Heart right ventricle (tissue), 16 donors: ENCODE measurements at places on chromosomes 7 and 10. TPM values are rescaled to one million over a fixed set of nuclear protein-coding genes. Genes with fewer than 3 reads are reported as not detected.

GRCh38 chr7:8536431-8536830, 103.0 kb downstream of the NXPH1 start:
- no peak for DNase-seq
- H3K27ac ChIP-seq = no peak overlapping the region
- no peaks in the 10 kb centered on the region for H3K36me3 ChIP-seq

FEZF1 gene
- total RNA-seq = not detected

- no peaks in the 10 kb centered on the region for H3K4me1 ChIP-seq
- H3K4me3 ChIP-seq = no peak overlapping the region
- no peaks in the 10 kb centered on the region for H3K36me3 ChIP-seq
- DNase-seq = no peak
- no peak overlapping the region for H3K27ac ChIP-seq
These were observed 82.6 kb downstream of the PIP4K2A start for GRCh38 chr10:22631646-22632278.

- H3K27me3 ChIP-seq = no peaks in the 10 kb centered on the region
- peak within 1 kb of the TSS; percentile 75 for H3K4me3 ChIP-seq
- H3K27ac ChIP-seq = peak within 1 kb of the TSS; percentile 80
- DNase-seq = peak; percentile 79
- H3K36me3 ChIP-seq = peaks cover 5% of the 10 kb centered on the region
These were observed at the start of gene GIGYF1 for GRCh38 chr7:100694098-100694745. TSS of gene GIGYF1 (minus strand) at chr7:100694250. CDS start at chr7:100688238, 6,012 bp downstream.

GRCh38 chr10:109374215-109374614, 549.1 kb downstream of the XPNPEP1 start:
- H3K27ac ChIP-seq = no peak overlapping the region
- H3K4me1 ChIP-seq = no peaks in the 10 kb centered on the region
- H3K36me3 ChIP-seq = no peaks in the 10 kb centered on the region
- no peak for DNase-seq
- H3K27me3 ChIP-seq = no peaks in the 10 kb centered on the region

GRCh38 chr7:113628948-113629847, 289.6 kb downstream of the PPP1R3A start:
- H3K4me1 ChIP-seq = no peaks in the 10 kb centered on the region
- no peak overlapping the region for H3K27ac ChIP-seq
- no peaks in the 10 kb centered on the region for H3K27me3 ChIP-seq

DNA sequence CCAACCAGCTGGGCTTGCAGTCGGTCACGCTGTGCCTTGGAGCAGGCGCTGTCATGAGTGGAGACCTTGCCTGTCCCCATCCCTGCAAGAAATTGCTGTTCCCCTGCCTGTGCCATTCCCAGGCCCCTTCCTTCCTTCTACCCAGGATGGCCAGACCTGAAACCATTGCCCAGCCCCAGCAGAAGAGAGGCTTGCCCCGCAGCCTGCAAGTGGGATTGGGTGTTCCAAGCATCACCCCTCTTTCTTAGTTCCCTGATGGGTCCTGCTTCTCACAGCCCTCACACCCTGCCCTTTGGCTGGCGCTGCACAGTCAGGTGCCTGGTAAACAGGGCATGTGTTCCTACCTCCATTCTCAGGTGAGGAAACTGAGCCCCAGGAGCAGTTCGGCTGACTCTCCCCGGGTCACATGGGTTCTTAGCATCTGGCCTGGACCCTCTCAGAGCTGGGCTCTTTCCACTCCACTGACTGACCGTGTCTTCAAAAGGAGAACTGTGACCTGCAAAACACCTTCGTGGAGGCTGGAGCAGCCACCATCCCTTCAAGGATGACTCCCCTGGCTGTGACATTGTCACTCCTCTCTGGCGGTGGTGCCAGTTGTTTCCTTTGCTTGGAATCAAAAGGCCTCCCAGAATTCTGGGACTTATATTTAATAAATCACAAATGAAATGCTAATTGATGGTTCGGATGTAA, 41.9 kb upstream of the PDCD4 start:
- peaks cover 34% of the 10 kb centered on the region for H3K4me1 ChIP-seq
- H3K27ac ChIP-seq = no peak overlapping the region
- DNase-seq = no peak
- no peaks in the 10 kb centered on the region for H3K36me3 ChIP-seq
- no peaks in the 10 kb centered on the region for H3K27me3 ChIP-seq
- H3K4me3 ChIP-seq = no peak overlapping the region

COL17A1 gene
- 0.14 TPM for total RNA-seq

- no peaks in the 10 kb centered on the region for H3K27me3 ChIP-seq
- DNase-seq = no peak
- H3K4me3 ChIP-seq = no peak overlapping the region
These were observed 108.7 kb downstream of the RAPGEF5 start for GRCh38 chr7:22248111-22248809.

EPDR1 gene
- 75.0 TPM for total RNA-seq

DNA sequence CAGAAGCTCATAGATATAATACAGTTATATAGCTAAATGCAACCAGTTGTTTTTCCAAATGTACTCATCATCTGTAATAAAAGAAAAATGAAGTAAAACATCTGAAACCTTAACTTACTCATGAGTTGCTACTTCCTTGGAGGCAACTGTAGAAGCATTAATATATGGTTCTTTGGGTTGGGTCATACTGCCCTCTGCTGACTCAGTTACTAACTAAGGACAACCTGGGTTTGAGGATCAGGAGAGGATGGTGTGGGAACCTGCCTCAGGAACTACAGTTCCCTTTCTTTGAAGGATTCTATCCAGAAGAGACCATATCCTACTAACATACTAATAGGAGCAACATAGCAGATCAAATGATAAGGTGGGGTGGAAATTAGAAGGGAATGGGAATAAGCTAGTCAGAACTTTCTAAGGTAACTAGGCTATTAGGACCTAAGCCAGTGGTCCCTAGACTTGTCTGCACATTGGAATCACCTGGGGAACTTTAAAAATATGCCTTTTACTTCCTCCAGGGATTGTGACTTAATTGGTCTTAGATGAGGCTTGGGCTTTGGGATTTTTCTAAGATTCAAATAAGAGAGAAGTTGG, 20.7 kb downstream of the COX15 start:
- no peaks in the 10 kb centered on the region for H3K4me1 ChIP-seq
- H3K27me3 ChIP-seq = no peaks in the 10 kb centered on the region
- H3K4me3 ChIP-seq = no peak overlapping the region
- H3K27ac ChIP-seq = no peak overlapping the region
- peaks cover 99% of the 10 kb centered on the region for H3K36me3 ChIP-seq
- peak; percentile 23 for DNase-seq

NEURL1 gene
- not detected for total RNA-seq
